ENCODE measurements at places on chromosomes 11 and 22.

- no peak for DNase-seq
Observed at GRCh38 chr11:78933350-78933749, 358.7 kb upstream of the NARS2 start.

DNA sequence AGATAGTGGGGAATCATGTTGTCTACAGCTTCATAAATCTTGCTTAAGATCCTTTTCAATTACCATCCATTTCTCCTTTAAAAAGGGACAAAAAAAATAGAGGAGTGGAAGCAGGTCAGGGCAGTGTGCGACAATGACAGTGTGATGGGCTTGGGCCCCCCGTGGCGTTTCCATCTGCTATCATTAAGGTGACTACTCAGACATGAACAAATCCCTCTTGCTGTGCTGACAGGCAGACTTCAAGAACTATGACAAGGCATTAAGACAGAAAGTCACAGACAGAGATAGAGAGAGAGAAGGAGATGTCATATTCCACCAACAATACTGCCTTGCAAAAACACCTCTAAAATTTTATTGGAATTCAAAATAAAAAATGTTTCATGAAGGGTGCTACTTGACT, 263.2 kb downstream of the DCDC1 start:
- DNase-seq = peak; percentile 60

DNA sequence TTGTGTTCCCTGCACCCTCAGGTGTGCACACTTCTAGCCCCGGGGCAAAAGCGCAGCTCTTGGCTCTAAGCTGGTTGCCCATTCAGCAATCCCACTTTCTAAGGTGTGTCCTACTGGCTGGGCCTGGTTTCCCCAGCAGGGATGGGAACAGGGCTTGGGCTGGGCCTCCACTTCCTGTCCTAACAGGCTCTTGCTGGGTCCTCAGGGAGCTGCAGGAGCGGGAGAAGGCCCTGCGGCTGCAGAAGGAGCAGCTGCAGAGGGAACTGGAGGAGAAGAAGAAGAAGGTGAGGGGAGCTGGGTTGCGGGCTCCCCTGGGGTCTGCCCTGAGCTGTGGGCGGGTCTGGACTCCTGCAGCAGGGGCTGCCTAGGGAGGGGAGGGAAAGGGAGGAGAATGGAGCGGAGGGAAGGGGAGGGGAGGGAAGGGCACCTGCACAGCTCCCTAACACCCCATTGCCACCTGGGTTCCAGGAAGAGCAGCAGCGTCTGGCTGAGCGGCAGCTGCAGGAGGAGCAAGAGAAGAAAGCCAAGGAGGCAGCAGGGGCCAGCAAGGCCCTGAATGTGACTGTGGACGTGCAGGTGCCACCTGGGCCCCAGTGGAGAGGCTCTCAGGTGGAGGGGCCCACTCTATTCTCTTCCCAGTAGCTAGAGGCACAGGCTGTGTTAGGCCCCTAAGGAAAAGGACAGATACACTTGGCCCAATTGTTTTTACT, 24.6 kb downstream of the INCENP start:
- DNase-seq = no peak

DNA sequence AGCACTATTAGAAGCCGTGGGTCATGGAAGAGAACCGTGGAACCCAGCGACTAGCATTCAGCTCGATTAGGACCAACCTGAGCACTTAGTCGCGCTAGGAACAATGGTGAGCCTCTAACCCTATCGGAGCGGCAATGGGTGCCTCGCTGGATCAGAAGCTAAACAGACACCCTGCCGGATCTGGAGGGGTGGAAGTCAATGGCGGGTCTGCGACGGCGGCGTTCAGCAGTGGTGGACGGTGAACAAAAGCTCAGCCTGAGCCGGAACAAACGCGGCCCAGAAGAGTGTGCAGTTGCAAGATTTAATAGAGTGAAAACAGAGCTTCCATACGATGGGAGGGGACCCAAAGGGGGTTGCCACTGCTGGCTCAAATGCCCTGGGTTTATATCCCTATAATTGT, 391.8 kb upstream of the DDI1 start:
- no peak for DNase-seq

- no peak for DNase-seq
Observed at GRCh38 chr11:78714539-78714938, 139.9 kb upstream of the NARS2 start.

GRCh38 chr22:37804352-37804880, 3.3 kb upstream of the GCAT start:
- no peak for DNase-seq

DNA sequence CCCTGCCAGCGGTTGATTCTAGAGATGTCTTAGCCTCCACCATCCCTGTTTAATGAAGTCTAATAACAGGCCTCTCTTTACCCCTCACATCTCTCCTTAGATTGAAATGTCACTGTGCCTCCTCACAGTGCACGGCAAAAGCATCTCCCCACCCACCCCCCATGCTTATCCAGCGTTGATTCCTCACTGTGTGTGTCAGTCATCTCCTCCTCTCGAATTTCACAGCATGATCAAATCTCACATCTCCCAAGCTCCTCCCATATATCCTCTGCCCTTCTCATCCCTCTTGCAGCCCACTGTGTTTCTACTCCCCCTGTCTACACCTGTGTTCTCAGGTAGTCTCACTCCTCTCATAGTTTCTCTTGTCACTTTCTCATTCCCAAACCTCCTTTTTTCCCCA, 84.6 kb downstream of the DBX1 start:
- DNase-seq = no peak

GRCh38 chr11:123452794-123453193, 22.7 kb downstream of the GRAMD1B start:
- DNase-seq = no peak

- no peak for DNase-seq
Observed at GRCh38 chr11:66332371-66333219, 3.6 kb downstream of the RIN1 start.

GRCh38 chr22:20550851-20551744, 43.7 kb downstream of the MED15 start:
- no peak for DNase-seq

GRCh38 chr11:69221086-69221485, 65.4 kb downstream of the SMIM38 start:
- DNase-seq = no peak
